ENCODE measurements at places on chromosomes 1 and 21. TPM values are rescaled to one million over a fixed set of nuclear protein-coding genes. Genes with fewer than 3 reads are reported as not detected.

The LCE3A gene
- total RNA-seq = not detected

The SRSF4 gene
- 51.3 TPM for total RNA-seq

DNA sequence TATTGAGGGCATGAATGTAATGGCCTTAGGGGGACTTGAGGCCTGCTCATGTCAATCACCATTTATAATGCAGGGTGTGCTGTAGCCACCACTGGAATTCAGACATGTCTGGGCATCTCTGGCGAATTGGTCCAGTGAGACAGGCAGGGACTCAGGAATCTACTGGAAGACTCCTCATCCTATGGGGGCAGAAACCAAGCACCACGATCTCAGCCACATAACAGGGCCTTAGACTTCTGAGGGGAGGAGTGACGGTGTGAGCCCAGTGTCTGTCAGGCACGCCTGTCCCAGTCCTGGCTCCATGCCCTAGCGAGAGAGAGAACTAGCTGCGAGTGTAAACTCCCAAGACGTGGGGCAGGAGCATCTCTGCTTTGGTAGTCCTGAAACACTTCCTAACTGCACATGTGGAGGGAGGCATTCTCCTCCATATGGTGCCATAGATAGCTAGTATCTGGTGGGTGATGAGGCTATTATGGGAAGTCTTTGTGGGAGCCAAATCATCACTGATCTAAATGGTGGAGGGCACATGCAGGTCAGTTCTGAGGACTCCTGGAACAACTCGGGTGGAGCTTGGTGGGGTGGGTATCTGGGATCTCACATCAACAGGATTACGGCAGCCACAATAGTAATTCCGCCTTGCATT, 29.8 kb upstream of the KIAA0040 start:
- DNase-seq = no peak

- DNase-seq = peak; percentile 54
These were observed 35.7 kb downstream of the ZBTB8B start for GRCh38 chr1:32500387-32501209.

DNA sequence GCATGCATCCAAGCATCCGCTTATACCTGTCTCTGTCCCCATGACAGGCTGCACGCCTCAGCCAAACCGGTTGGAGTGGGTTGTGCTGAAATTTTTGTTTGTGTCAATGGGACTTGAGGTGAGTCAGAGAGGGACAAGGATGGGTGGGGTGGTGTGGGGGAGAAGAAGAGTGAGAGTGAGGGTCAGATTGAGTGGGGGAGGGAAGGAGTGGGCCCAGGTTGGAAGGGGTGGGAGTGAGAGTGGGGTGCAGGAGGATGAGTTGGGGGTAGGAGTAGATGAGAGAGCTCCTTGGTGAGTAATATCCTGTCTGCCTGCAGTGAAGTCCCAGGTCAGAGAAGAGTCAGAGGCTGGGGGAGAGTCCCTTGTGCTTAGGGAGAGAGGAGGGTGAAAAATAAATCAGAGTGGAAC, 3.3 kb upstream of the NECTIN4 start:
- no peak for DNase-seq

DNA sequence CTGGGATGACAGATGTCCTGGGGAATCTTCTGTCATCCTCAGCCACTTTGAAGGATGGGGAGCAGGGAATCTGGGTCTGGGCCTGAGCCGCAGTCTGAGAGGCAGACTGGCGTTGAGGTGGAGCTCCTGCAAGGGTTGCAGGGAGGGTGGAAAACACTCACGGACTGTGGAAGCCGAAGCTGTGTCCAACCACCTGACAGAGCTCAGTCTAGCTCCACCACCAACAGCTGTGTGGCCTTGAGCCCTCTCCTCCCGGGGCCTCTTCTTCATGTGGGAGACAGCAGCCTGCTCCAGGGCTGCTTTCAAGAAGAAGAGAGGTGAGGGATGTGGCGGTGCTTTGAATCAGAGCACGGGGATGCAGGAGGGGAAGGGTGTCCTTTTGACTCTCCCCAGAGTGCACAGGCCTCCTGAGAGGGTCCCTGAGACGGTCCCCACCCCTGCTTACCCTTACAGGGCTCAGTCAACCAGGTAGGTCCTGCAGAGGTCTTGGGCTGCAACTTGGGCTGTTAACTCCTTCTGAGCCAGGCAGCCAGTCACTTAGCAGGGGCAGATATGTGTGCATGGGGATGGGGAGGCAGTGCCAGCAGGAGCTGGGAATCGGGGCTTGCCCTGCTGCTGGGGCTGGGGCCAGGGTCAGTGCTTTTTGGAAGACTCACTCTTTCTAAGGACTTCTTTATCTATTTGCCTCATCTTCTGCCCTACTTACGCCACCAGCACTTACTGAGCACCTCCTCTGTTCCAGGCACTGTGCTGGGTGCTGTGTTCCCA, 216.3 kb downstream of the PTPRU start:
- no peak for DNase-seq
